ENCODE measurements at places on chromosomes 5 and 9. TPM values are rescaled to one million over a fixed set of nuclear protein-coding genes. Genes with fewer than 3 reads are reported as not detected.

DNA sequence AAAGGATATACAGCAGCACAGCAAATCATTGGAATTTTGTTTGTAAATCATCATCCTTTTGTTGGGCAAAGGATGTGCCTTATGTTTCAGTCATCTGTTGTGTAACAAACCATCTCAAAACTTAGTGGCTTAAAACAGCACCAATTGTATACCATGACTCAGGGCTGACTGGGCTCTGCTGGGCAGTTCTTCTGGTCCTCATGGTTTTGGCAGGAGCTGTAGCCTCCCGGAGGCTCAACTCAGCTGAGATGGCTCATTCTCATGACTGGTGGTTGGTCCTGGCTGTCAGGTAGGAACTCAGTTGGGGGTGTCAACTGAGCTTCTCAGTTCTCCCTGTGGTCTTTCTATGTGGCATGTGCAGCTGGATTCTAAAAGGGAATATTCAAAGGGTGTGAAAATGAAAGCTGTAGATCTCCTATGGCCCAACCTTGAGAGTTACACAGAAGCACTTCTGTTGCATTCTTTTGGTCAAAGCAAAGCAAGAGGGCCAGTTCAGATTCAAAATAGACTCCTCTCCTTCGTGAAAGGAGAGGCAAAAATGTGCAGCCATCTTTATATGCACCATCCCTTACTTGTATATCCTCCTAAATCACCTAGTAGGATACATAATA, 39.1 kb upstream of the CPEB4 start:
- no peak for DNase-seq

DNA sequence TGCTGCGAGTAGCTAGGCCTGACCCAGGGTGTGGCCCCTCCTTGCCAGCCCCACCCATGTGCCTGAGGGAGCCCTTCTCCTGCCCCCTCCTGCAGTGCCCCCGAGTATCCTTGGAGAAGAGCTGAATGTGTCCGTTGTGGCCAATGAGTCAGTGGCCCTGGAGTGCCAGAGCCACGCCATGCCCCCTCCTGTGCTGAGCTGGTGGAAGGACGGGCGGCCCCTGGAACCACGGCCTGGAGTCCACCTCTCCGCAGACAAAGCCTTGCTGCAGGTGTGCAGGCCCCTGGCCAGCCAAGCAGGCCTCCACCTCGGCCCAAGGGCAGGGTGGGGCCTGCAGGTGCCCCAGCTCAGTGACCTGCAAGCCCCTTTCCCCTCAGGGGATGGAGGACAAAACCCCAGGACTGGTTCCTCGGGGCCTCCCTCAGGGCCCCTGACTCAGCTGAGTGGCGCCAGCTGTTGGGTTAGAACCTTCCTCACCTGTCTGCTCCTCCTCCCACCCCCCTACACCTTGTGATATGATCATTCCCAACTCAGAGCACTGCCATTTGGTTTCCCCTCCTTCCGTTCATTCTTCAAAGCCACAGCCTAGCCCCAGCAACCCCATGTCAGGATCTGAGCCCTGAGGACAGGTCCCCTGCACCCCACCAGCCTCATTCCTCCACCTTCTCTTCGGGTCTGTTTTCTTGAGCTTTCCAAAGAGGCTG, 80.0 kb upstream of the ASS1 start:
- no peak for DNase-seq

- DNase-seq, result no peak
Observed at GRCh38 chr5:55222985-55223811, 3.9 kb downstream of the MCIDAS start.

GRCh38 chr5:133222979-133223378, 171.2 kb downstream of the HSPA4 start:
- no peak for DNase-seq

DNA sequence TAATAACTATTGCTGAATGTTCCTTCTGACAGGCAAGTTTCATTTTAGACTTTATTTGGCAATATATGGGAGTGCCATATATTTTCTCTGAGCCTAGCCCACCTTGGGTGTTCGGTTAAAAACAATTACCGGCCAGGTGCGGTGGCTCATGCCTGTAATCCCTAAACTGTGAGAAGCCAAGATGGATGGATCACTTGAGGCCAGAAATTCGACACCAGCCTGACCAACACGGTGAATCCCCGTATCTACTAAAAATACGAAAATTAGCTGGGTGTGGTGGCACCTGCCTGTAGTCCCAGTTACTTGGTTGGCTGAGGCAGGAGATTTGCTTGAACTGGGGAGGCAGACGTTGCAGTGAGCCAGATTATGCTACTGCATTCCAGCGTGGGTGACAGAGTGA, 47.9 kb downstream of the TNFSF15 start:
- DNase-seq, result no peak

DNA sequence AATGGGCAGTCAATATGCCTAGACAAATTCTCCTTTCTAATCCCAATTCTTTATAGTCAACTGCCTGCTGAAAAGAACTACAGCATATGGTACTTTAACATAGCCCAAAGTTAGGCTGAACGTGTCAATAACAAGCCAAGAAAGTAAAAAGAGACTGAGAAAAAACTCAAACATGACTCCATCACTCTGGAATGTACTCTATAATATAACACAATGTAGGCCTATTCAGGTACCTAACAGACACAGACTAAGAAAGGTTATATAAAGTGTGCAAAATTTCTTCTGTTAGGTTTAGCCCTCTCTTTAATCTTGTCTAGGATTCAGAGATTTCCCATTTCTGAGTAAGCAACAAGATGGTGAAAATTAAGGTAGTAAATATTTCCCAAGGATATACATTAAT, 209.7 kb upstream of the PRR16 start:
- peak; percentile 14 for DNase-seq

DNA sequence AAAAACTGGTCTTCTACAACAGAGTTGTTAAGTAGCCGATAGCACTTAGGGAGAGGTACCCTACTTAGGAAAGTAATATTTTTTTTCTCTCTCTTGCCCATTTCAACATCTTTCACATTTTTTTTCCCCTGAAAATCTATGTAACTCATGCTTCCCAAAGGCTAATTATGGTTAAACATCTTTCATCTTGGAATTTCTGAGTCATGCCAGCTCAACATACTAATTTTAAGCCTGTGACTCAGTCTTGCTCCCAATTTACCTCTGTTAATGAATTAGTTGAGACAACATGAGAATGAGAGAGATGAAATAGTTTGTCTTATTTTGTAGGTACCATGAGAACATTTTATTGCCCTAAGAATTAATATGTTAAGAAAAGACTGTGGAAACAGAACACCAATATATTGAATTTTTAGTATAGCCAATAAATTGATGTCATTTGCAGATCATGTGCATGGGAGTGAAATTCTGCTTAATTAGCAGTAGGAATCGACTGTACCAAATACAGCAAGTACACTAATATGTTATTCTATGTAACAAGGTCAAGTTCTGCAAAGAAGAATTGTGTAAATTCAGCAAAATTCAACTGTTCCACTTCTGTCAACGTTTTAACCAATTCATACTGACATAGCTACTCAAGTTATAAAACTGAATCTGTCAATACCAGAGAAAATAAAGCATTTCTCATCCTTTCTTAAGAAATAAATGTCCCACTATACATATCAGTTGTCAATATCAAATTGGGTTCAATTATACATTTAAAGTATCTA, 550.0 kb downstream of the PTPRD start:
- DNase-seq, result no peak

DNA sequence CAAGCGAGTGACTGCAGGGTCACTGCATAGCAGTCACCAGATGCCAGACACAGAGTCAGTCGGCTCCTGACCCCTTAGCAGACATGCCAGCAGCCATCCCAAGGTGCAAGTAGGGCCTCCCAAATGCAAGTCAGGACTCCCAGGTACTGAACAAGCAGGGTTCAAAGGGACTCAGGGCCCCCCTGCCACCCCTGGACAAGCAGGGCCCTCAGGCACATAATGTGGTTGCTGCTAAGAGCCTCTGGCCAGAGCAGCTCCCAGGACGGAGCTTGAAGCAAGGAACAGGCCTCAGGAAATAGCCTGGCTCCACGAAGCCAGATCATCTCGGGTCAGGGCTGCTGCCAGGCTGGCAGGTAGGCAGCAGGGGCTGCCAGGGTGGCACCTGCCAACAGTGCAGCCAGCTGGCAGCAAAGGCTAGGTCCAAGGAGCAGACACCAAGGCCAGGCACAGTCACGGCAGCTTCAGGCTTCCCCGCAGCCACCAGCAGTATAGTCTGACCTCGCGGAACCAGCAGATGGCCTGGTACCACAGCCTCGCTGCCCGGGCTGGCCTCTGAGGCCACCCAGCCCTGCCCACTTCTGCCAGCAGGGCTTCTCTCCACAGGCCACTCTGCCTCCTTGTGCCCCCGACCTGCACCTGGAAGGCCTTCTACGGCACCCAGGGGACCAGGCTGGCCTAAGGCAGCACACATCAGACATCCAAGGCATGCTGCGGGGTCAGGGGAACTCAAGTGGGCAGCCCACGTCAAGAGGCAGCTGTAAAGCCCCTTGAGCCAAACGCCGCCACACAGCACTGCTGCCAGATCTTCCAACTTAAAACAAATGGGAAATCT, 7.4 kb downstream of the EEIG1 start:
- no peak for DNase-seq

DNA sequence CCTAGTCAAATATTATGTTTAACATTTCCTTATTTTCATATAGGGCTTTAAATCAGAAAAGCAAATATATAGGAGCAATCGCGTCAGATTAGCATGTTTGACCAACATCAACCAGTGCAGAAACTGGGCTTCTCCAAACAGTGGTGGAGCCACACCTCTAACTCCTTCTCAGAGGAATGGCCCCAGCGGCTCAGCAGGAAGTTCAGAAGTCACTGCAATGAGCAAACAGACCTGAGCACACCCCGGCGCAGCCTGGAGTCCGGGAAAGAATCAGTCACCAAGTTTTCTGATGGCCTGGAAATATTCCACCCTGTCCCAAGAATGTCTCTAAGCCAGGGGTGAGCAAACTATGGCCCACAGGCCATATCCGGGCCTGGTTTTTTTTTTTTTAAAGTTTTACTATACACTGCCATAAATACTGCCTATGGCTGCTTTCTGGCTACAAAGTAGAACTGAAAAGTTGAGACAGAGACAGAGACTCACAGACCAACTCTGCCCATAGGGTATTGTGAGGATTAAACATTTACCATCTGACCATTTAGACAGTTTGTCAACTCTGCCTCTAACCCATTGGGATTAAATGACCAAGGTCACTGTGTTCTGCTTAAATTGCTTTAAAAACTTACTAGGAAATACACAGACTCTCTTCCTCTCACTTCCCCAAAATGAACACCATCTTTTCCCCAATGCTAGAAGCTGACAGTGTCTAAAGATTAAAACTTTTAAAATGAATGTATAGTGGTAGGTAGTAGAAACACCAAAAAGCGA, 5.4 kb downstream of the GOLM1 start:
- DNase-seq, result no peak

DNA sequence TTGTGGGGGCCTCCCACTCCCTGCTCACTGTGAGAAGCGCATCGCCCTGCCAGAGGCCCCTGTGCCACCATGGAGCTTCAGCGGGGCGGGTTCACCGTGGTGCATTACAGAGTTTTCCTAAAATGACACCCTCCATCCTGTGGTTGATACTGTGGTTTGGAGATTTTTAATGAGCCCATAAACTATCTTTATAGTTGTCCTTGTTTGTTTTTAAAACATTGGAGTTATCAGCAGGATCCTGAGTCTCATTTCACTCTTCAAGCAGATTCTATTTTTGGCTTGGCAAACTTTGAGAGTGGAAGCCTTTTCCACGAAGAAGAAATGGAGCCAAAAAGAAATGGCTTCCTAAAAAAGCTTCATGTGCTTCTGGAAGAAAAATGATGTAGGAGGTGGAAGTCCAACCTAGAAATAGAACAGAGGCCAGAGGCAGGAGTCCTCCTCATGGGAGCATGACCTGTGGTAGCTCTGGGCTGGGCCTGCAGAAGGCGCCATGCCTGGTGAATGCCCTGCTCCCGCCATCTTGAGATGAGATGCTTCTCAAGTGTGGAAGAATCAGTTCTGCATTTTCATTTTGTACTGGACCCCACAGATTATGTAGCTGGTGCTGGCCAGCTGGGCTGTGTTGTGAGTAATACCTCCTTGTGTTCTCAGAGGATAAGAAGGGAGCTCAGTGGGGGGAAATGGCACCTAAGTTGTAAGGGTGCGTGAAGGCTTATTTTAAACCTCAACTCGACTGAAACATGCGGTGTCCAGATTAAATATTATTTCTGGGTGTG, 79.0 kb upstream of the RAI14 start:
- no peak for DNase-seq

GRCh38 chr5:162268694-162269481, 201.3 kb downstream of the GABRG2 start:
- no peak for DNase-seq

DNA sequence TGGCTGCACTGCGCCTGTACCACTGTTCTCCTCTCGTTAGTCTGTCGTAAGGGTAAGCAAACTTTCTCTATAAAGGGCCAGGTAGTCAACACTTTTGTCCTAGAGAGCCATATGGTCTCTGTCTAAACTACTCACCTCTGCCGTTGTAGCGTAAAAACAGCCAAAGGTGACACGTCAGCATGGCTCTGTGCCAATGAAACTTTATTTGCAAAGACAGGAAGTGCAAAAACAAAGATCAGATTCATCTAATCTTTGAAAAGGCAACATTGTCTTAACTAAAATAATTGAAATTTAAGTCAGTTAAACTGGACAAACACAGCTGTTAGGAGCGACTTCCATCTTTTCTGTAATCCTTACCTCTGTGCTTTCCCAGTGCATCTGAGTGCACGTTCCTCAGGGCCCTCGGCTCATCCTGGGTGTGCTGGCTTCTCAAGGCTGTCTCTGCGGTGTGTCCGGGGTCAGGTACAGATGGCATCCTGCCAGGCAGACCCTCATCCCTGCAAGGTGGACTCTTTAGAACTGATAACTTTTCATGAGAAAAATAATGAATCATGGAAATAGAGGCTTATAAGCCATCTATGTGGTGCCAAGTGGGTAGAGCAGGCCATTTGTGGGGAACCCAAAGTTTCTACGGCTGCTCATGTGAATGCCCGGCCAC, 35.2 kb upstream of the IRX4 start:
- no peak for DNase-seq

- DNase-seq, result no peak
Observed at GRCh38 chr5:135239453-135240282, 159.4 kb downstream of the MACROH2A1 start.

- no peak for DNase-seq
Observed at GRCh38 chr5:9655641-9656040, 25.5 kb upstream of the TAS2R1 start.

DNA sequence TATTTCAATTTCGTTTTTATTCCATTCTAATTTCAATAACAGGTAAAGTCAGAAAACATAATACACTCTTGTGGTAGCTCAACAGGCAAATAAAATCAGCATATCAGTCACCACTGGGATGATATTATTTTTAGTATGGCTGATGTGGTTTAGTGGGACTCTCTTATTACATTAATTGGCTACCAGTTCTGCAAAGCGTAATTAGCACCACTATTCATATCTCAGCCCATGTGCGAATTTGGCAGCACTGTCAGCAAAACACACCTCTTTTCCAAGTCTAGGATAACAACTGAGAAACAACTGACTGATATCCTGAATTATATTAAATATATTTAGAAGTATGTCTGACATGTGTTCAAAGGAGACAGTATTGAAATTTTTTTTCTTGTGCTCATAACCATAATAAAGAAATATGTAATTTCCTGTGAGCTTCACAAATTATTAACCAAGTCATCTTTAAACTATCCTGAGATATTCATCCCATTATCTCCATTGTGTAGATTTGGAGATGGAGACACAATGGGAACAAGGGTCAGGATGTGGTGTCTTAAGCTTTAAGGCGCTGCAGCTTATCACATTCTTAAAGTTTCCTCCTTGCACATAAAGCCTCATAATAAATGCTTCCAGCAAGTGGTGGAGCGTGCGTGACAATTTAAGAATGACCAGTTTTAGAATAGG, 212.4 kb downstream of the TLE1 start:
- no peak for DNase-seq

The ARSI gene
- total RNA-seq, result 0.21 TPM

The ROPN1L gene
- 3.0 TPM for total RNA-seq

The IL31RA gene
- total RNA-seq, result 8.9 TPM

The FOXD4L3 gene
- not detected for total RNA-seq
